Renal cortical epithelial cell (primary cell): ENCODE measurements at places on chromosomes 1 and 21. TPM values are rescaled to one million over a fixed set of nuclear protein-coding genes. Genes with fewer than 3 reads are reported as not detected.

CLK2 gene
- 12.0 and 33.1 TPM in 2 replicates for total RNA-seq

LCE1E gene
- total RNA-seq, result not detected in 2 replicates

HAO2 gene
- total RNA-seq, result not detected in 2 replicates

ROR1 gene
- 16.5 and 17.2 TPM in 2 replicates for total RNA-seq

DNA sequence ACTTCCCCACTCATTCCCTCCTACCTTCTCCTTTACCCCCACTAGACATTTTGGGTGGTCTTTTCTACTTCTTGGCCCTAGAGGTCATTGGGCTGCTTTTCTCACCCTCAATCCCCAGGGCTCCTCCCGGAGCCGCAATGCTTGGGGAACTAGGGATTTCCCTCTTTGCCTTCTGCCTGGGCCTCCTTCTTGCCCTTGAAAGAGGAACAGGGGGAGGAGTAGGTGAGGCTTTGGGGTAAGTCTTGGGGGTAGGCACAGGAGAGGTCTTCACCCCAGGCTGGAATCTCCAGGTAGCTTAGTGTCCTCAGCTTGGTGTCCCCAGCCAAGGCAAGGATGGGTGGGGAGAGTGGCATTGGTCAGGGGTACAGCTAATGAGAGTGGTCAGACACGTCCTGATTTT is 56.2 kb upstream of the EPS8L3 start:
- no peak for DNase-seq

DNA sequence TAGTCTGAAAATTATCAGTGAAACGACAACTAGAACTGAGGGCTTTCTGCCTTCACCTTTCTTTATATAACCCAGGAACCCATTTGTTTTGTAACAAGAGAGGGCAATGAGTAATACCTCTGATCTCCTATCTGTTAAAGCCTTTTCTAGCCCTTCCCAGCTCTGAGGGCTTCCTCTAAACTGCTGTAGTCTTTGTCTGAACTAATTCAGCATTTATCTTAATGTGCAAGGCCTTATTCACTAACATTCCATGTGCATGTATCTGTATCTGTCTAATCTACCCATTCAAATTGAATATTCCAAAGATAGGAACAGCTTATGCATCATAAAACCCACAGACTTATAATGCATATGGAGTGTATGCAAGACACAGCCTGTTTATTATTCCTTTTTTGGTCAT is 167.1 kb downstream of the LYPLAL1 start:
- no peak for DNase-seq

DNA sequence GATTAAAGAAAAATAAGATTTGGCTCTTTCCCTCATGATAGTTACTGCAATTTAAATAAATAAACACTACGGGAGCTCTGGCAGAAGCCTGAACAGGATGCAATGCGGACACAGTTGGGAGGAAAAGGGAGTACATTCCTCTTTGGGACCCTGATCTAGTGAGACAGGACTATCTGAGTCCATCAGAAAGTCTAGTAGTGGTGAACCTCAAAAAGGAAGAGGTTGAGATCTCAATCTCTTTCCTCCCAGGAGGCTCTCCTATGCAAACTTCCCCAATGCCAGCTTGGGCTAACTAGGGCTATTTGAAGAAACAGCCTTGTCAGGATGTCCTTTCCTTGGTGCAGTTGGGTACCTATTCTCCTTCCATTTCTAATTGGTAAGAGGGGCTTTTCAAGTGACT is 4.9 kb upstream of the ABCD3 start:
- no peak for DNase-seq

DNA sequence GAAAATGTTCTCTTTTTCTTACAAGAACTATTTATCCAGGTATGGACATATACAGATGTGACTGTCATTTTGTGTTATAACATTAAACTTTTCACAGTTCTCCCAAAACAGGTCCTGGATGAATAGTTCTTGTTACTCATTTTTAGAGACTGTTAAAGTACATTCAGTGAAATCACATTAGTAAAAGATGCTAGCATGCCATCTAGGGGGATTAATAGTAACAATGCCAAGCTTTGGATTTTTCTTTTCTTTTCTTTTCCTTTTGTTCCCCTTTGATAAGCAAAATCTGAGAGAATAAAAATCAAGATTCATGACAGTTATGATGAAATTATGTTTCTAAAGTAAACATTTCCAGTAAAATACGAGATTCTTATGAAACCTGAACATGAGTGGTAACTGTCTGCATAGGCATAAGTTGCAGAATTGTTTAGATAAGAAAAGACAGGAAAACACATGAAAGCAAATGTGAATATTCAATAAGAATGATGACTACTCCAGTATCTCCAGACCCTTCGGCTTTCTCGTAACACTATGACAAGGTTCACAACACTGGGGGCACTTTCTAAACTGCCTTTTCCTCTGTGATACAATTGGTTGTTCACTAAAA is 77.5 kb downstream of the TPR start:
- peak; percentile 4 for DNase-seq

GRCh38 chr21:28793043-28793442 is 199.6 kb downstream of the LTN1 start:
- DNase-seq, result peak; percentile 67

DNA sequence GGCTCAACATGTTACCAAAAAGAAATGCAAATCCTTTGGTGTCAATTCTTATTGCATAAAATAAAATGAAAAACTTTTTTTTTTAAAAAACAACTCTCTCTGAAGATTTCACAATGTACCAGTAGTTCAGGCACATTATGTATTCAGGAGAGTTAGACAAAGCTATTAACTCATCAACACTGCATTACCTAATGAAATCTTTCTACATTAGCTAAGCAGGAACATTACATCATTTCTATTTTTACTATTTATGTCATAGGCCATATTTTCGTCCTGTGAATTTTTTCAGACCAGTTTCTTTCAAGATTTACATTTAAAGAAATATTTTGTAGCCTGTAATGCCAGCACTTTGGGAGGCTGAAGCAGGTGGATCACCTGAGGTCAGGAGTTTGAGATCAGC is 366.2 kb downstream of the USH2A start:
- no peak for DNase-seq

DNA sequence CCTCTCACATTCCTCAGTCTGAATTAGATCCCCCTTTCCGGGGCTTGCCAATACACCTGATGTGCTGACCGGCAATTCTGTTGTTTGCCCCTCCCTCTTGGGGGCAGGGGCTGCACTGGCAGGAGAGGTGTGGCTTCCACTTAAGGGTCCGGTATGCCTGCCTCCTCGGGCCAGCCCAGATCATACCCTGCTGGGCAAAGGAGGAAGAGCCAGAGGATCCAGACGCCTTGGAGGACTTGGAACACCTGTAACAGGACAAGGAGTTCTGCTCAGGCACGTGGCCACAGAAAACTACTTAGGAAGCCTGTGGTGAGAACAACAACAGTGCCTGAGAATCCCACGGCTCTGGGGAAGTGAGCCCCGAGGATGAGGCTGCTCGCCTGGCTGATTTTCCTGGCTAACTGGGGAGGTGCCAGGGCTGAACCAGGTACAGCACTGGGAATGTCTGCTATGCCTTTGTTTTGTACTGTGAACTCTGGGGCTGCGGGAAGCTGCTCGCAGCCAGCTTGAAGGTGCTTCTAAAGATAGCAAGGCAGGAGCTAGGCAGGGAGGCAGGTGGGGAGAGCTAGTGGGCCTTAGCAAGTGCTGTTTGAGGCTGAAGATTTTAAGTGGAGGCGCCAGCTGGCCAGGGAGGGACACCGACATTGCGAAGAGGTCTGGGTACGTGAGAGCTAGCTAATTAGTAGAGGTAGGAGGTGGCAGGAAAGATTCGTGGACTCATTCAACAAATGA is at the start of gene SMPDL3B:
Gene SMPDL3B, plus strand, starts transcription at position 183 of the 732 bp plus-strand sequence. Its CDS starts 184 bp downstream, at position 367.
- DNase-seq, result peak; percentile 73

DNA sequence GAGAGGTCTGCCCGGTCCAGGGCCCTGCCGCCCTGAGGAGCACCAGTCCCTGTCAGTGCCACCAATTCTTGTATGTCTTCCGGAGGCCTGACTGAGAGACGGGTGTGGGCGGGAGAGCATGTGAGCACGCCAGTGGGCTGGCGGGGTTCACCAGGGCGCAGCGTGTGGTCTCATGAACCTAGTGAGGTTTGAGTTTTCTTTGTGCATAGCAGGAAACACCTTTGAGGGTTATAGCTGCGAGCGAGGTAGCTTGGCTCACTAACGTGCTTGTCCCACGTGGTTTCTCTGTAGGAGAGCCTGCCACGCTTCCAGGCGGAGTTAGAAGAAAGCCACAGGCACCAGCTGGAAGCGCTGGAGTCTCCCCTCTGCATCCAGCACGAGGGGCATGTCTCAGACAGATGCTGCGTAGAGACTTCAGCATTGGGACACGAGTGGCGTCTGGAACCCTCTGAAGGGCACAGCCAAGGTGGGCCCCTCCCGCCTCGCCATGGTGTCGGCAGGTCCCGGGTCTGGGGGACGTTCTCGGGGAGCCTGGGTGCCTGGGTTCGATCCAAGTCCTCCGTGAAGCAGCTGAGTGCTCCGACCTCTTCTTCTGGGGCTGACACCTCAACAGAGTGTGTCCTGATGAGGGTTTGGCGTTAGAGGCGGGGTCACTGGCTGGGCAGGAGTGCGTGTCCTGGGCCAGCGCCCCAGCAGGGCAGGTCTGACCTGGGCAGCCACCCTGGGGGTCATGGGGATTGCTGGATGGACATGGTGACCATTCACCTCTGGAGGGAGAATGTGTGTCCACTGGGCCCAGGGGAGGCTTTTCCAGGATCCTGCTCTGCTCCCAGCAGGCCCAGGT is 31.4 kb downstream of the PCNT start:
- DNase-seq, result no peak

DNA sequence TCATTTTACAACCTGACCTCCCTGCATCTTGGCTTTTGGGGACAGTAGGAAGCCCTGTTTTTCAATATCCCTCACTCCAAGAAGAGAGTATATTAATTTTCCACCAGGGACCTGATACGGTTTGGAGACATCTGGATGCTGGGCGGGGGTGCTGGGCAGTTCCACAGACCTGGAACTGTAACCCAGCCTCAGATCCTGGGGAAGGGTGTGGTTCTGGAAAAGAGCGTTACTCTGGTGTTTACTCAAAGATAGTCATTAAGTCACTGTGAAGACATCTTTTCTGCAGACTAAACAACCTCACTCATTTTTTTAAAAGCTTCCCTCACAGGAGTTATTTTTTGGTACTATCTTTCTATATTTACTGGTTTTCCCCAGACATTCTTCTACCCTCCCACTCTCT is 189.8 kb downstream of the CLIC6 start:
- DNase-seq, result no peak
